ENCODE measurements at places on chromosomes 1 and 21.

- DNase-seq: no peak
Observed at GRCh38 chr1:219495737-219496408, 117.0 kb downstream of the ZC3H11B start.

GRCh38 chr21:25441835-25442234 lies 165.4 kb downstream of the MRPL39 start:
- DNase-seq: no peak

DNA sequence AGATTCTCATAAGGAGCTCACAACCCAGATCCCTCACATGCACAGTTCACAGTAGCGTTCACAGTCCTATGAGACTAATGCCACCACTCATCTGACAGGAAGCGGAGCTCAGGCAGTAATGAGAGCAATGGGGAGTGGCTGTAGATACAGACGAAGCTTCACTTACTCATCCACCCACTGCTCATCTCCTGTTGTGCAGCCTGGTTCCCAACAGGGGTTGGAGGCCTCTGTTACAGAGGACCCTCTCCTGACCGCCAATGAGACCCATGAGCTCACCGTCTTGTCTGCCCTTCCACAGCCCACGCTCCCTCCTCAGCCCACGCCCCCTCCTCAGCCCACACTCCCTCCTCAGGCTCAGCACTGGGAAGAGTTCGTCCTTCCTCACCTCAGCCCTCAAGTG lies 39.6 kb downstream of the RSPH1 start:
- peak; percentile 39 for DNase-seq

DNA sequence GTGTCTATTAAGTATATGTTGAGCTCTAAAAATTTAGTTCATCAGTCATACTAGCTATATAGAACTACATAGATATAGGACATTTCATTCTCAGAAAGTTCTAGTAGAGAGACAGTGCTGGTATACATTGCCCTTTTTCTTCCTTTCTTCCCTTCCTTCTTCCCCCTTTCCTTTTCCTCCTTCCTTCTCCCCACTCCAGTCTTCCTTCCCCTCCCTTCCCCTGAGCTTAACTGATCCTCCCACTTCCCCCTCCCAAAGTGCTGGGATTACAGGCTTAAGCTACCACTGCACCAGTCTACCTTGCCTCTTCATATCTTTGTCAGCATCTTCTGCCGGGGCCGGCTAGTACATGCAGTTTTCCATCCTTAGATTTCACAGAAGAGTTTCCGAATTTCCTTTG lies 12.1 kb downstream of the THRAP3 start:
- no peak for DNase-seq

GRCh38 chr1:116832932-116833578 lies 76.7 kb upstream of the PTGFRN start:
- DNase-seq: no peak

DNA sequence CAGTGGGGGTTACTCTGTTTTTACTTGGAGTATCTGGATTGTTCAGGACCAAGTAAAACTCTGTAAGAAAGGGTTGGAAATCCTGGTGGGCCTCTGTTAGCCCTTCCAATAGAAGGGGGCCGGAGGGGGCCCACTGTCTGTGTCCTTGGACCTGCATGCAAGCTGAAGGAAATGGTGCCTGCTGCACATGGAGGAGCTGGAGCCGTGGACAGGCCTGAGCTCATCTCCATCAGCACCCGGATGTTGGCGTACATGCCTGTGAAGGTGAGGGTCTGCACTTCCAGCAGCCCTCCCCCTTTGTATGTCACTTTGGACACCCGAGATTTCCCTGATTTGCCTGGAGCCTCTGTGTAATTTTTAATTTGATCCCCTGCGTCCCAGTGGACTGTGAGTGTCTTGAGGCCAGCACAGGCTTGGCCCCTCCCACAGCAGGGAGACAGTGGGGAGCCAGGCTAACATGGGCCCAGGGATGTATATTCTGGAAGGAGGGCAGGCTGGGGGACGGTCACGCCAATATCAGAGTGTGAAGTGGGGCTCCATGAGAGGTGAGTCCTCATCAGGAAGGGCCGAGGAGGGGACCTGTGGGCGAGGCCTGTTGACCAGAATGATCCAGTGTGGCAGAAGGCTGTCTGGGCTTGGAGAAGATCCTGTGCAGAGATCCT lies 16.8 kb downstream of the GALNT2 start:
- DNase-seq: no peak

DNA sequence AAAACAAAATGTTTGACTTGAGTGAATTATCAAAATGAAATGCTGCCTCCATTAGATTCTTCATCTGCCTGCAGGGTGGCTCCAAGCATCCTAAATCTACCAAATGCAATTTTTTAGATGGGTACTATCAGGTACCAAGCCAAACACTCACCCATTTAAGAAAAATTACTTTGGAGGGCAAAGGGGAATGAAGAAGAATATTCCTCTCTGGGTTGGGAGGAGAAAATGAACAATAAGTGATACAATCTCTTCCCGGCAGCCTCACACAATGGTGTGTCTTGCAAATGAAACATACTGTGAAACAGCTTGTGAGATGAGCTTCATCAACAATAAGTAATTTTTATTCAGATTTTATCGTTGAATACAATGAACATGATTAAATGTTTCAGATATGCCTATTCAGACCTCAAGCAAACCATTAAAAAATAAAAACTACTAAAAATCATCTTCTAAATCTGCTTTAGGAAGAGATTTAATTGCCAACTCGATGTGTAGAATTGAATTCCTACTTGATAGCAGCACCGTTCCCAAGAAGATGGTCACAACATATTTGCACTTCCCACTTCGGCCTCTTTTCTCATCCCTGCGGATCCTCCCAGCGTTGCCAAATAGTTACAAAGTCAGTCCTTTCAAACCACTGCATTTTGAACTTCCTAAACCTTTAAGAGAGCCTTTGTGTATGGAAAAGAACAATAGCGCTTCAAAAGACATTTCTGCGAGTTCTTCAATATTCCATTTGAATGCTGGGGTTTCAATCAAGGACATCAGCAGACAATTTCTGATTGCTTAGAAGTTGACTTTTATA lies 2.7 kb downstream of the DAB1 start:
- DNase-seq: no peak

- no peak for DNase-seq
Observed at GRCh38 chr1:227937838-227938145, 9.9 kb downstream of the WNT9A start.

DNA sequence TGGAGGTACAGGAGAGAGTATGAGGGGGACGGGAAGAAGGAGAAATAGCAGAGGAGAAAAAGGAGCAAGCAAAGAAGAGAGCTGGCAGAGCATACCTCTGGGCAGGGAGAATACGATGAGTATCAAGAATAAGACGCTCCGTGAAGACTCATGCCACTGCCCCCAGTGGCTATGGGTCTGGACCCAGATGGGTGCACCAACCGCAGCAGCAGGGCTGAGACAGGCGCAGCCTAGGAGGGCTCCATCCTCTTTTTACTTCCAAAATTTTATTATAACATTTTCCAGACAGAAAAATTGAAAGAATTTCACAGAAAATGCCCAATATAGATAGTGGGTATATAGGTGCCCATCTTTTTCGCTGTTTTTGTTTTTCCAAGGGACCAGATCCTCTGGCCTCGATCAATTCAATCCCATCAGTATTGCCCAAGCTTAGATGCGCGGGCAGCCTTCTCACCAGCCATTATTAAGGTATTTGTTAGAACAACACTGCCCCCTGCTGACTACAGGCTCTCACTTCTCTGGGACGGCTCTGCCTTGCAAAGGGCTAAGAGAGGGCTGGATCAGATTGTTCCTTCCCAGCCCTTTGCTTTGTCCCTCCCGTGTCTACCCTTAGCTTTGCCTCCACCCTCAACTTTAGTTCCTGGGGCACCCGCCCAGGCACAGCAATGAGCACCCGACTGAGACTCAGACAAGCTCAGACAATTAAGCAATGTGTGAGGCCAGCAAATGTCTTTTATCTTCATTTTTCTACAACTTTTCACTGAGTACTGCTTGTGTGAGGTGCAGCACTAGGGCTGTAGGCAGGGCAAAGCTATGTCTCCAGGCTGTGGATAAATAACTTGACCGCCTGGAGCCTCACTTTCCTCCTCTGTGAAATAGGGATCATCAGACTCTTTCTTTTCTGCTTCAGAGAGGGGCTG lies 17.5 kb upstream of the CAMK1G start:
- DNase-seq: peak; percentile 74

GRCh38 chr1:218493986-218494385 lies 148.8 kb downstream of the TGFB2 start:
- DNase-seq: no peak

DNA sequence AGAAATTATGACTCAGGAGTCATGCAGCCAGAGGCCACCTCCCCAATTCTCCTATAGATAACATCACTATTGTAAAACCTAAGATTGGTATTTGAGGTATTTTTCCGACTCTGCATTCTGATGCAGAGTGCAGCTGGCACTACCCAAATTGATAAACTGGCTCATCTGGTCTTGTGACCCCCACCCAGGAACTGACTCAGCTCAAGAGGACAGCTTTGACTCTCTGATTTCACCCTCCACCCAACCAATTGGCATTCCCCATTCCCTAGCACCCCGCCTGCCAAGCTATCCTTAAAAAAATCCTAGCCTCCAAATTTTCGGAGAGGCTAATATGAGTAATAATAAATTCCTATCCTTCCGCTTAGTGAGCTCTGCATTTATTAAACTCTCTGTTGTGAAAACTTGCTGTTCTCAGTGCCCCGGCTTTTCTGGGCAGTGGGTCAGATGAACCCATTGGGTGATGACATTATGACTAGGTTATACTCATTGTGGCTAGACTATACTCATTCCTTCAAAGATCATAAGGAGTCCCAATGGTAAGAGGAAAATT lies 39.4 kb upstream of the EPS15 start:
- DNase-seq: no peak

DNA sequence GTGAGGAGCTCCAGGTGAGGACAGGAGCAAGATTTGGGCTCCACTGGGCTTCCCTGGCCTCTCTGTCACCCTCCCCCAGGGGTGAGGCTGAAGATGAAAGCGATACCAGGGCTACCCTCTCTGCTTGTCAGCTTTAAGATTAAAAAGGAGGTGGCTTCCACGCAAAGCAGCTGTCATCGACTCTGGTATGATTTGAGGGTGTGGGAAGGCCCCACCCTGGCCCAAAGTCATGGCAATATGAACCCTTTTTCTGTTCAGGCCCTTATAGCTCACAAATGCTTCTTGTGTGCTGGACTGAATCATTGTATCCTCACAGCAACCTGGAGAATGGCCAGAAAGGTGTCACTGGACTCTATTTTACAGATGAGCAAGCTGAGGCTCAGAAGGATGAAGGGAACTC lies 41.6 kb downstream of the NUAK2 start:
- no peak for DNase-seq

DNA sequence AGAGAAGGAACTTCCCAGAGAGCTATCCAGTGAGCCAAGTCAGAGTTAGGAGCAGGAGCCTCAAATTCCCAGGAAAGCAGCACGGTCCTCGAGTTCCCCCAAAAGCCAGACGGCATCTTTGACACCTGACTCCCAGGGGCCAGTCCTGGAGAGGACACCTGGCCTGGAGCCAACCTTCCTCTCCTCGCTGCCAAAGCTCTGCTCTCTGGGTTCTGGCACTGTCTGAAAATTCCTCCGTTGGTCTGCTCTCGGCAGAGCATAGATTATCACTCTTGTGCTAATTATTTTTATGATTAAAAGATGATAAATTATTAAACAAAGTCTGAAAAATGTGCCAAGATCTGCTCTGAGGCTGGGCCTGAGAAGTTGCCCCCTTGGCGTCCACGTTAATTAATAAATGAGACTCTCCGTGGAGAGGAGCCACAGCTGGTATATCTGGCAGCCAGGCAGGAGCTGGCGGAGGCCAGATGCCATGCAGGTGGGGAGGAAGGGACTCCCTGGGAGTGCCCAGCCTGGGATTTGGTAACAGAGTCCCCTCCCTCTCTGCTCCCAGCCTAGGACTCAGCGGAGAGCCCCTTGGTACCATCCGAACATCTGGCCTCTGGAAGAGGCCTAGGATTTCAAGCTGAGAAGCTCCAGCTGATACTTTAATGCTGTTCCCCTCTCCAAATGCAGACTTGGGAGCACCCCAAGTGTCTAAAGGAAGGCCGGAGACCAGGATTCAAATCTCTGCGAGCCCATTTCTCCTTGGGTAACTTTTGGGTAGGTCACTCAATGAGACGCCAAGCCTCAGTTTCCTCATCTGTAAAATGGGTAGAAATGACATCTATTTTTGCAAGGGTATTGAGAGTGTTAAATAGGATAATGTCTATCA lies 163.7 kb upstream of the POU3F1 start:
- no peak for DNase-seq

DNA sequence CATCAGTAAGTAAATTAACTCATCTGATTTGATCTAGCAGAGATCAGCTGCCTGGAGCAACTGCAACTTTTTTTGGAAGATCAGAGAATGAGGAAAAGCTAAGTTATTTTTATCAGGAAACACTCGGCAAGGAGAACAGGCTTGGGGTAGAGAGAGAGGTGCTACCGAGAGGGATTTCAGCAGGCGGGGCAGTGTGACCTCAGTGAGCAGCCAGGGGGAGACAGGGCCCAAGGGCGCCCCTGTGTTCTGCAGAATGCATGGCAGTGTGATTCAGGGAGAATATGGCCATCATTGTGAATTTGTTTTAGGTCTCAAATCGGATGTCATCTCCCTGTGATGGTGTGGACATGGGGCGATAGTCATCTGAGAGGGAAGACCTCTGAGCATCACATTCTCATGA lies 484.1 kb upstream of the VAMP3 start:
- DNase-seq: no peak

DNA sequence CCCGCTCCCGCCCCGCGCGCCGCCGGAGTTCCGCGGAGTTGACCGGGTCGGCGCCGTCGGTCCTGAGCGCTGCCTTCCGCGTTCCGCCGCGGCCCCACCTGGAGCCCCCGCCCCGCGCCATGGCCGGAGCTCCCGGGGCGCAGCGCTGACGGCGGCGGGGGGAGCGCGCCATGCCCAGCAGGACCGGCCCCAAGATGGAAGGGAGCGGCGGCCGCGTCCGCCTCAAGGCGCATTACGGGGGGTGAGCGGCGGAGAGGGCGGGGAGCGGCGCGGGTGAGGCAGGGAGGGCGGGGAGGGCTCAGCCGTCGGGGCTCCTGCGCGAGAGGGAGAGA lies 216 bp downstream of the PRKCZ start:
- DNase-seq: no peak

- DNase-seq: no peak
Observed at GRCh38 chr1:1419813-1420653, 1.0 kb downstream of the ANKRD65 start.

DNA sequence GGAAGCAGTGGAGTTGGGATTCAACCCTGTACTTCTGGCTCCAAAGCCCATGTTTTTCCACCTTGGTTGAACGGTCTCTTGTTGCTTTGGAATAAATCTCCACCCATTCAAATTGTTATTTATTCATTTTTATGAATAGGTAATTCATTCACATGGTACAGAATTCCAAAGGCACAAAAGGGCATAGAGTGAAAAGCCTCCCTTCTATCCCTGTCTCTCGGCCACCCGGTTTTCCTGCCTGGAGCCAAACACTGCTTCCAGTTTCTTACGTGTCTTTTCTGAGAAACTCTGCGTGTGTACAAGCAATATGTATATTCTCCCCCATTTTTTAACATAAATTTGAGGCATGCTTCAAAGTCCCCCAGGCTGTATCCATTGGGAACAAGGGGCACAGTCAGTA lies 3.9 kb downstream of the EXTL1 start:
- no peak for DNase-seq

DNA sequence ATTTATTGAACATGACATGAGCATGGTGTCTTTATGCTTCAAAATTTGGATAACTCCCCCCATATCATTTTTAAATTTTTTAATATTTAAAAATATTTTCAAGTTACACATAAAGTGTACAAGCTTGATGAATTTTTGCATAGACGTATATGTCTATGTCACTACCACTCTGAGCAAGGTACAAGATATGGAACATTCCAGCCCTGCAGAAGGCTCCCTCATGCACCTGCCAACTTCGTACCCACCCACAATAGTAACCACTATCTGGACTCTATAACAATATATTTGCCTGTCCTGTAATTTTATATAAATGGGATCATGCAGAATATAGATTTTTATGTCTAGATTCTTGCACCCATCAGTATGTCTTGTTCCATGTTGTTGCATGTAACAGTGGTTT lies 74.5 kb downstream of the CNST start:
- DNase-seq: no peak

Measured in CD4-positive, alpha-beta T cell treated with Interleukin-12 subunit alpha and Interleukin-12 subunit beta, for 1 hour (primary cell).